Fibroblast of skin of back (primary cell): ENCODE measurements at places on chromosomes 5 and 9.

DNA sequence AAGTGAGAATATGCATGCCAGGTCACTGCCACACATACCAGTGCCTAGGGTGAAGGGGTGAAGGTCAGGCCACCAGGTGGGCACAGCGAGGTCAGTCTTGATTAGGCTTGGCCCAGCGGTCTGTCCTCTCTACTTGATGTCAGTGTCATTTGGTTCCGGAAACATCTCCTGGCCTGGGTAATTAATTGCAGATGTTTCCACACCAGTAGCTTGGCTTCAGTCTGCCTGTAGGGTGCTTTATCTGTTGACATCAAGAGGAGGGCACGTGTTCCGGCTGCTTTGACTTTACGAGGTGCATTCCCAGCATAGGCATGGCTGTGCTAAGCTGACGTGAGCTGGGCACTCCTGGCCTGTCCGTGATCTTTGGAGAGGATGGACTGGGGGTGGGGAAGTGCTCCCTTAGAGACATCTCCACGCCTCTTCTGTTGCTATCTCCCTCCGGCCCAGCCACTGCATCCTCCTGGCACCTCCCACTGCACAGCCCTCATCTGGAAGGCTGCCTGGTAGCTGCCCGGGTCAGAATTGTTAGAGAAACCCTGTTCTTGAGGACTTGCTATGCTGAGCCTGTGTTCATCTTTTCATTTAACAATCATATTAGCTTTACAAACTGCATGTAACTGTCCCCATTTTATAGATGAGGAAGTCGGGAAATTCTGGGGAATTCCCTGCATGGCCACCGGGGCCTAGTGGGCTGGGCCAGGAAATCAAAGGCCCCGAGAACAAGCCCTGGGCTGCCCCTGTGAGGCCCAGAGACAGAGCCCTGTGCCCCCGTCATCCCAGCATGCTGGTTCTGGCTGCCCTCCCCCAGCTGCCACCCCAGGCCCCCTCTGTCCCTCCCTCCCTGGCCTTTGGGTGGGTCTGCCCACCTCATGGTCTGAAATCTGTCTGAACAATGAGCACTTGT lies 29.1 kb downstream of the JADE2 start:
- peak; percentile 84 for DNase-seq

DNA sequence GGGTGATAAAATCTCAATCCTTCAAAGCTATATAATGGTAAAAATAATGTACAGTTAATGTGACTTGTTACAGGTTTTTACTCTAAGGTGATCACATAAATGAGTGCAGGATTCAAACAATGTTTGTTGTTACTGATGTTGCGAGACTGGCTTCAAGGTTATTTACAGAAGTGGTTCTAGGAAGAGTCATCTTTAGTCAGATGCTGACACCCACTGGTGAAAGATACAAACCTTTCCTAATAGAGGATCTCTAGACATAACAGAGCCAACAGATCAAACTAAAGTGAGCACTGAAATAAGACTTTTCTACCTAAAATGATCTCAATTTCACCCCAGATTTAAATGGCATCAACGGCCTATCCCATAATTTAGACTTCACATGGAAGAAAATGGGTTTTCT lies 20.2 kb downstream of the ARSB start:
- DNase-seq = peak; percentile 69

DNA sequence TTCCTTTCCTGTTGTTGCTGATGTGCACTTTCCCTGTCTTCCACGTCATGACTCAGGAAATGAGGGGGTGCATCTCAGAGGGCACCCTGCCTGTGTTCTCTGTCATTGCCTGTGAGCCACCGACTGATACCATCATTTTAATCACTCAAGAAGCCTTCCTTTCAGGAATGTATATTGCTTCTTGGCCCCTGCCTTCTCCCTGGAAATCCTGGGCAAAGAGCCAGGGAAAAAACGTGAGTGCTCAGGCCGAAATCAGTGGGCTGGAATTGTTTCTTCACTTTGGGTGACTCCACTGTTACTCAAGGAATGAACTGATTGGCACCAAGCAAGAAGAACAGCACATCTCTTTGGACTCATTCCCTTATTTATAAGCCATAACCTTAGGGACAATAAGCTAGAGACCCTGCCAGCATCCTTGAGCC lies 126.1 kb downstream of the SNX18 start:
- peak; percentile 61 for DNase-seq

GRCh38 chr5:16108418-16108817 lies 71.2 kb downstream of the MARCHF11 start:
- DNase-seq = no peak

DNA sequence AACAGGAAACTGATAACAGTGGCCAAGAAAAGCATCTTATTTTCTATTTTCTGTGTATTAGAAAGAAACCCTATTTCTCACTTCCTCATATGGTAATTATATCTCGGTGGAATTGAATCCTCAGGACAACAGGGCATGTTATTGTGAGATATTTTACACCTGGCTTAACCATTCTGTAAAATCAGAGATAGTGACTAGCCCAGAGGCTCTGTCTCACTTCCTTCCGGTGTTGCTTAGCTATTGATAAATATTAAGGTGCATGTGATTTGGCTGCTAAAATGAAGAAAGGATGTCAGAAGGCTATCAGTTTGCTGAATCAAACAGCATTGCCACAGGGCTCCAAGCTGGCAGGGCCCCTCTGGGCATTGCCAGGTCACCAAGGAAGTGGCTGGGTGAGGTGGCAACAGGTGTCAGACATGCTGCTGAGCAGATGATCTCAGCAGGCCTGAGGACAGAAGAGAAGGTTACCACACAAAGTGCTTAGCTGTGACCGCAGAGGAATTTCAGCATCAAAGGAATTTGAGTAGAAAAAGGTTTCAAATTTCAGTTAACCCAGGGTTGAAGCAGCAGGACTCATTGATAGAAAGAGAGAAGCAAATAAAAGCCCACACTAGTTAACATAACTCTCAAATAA lies 330.7 kb downstream of the PDE4D start:
- no peak for DNase-seq

GRCh38 chr5:117893211-117893610 lies 1095.1 kb downstream of the DTWD2 start:
- no peak for DNase-seq

GRCh38 chr5:41794471-41794870 lies 75.8 kb downstream of the OXCT1 start:
- peak; percentile 99 for DNase-seq

GRCh38 chr9:38090170-38090569 lies 21.1 kb upstream of the SHB start:
- no peak for DNase-seq

DNA sequence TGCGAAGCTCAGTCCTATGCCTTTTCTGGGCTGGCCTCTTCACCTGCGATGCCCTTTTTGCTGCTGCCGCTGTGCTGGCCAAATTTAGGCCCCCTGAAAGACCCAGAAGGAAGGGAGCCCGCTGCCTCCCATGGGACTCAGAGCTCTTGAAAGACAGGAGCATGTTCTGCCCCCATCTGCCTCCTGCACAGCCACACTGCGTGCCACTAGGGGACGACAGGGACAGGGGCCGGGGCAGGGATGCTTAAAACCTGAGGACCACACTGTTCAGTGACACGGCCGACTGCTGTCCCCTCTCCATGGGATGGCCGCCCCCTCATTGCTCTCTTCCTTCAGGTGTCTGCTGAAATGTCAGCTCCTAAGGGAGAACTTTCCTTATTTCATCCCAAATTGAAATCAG lies 132.4 kb downstream of the ADAMTS2 start:
- no peak for DNase-seq

- no peak for DNase-seq
Measured at GRCh38 chr9:36318212-36318802, 60.1 kb upstream of the GNE start.

GRCh38 chr9:91180240-91180929 lies 181.3 kb downstream of the AUH start:
- DNase-seq = no peak

GRCh38 chr5:11476866-11477265 lies 427.4 kb downstream of the CTNND2 start:
- no peak for DNase-seq

DNA sequence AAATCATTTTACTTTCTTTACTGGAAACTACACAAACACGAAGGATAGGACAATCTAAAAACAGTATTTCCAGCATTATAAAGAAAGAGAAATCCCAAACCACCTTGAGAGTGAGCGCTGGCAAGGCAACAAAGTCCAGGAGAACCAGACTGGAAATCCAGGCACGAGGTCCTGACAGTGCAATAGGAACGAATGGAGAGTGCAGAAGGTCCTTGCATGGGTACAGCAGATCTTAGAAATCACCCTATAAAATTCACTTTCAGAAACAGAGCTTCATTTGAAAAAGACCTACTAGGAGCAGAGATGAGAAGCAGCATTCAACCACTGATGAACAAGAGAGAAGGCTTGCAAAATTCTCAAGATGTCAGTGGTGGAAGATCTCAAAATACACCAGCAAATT lies 133.7 kb upstream of the ST8SIA4 start:
- no peak for DNase-seq

DNA sequence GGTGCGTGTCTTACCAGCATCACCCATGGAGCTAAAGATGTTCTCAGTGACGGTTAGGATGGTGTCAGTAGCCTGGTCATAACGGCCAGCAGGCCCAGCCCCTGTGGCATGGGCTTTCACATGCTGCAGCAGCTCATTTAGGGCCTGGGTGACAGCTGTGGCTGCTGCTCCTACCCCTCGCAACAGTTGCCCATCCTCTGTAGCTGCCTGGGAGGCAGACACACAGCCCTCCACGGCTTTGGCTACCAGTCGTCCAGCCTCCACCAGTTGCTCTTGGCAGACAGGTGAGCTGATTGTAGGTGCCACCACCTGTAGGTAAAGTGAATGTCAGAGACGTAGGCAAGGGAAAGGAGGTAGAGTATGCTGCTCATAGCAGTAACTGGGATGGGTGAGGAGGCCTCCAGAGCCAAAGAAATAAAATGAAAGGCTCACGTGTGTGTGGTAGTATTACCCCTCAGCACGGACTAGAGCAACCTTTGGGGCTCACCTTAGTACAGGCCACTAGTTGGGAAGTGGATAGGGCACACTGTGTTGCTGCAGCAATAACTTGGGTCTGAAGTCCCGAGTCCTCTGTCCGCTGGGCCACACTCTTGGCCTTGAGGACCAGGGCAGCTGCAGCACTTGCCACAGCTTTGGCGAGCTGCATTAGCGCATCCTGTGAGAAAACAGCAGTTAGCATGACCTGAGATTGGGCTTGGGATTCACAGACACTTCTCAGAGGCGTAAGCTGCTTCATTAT lies 14.7 kb downstream of the TLN1 start:
- DNase-seq = no peak

DNA sequence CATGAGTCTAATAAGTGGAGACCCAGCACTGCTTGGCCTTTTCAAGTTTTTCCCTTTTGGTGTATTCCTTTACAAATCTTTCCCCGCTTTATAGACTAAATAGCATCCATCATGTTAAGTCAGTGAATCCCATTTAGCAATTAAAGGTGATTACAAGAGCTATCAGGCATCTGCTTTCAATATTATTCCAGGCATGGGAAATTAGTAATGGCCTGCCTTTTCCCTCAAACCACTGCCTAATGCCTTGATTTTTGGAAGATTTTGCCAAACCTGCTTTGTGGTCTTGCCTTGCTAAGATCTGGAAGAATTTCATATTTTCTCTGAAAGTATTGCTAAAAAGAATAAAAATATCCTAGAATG lies 102.8 kb upstream of the GNA14 start:
- DNase-seq = no peak

- no peak for DNase-seq
Measured at GRCh38 chr9:75657015-75657414, 233.5 kb upstream of the PCSK5 start.

- DNase-seq = peak; percentile 59
Measured at GRCh38 chr5:180340856-180341255, 12.3 kb downstream of the GFPT2 start.

GRCh38 chr9:22483528-22484070 lies 37.0 kb downstream of the DMRTA1 start:
- no peak for DNase-seq

DNA sequence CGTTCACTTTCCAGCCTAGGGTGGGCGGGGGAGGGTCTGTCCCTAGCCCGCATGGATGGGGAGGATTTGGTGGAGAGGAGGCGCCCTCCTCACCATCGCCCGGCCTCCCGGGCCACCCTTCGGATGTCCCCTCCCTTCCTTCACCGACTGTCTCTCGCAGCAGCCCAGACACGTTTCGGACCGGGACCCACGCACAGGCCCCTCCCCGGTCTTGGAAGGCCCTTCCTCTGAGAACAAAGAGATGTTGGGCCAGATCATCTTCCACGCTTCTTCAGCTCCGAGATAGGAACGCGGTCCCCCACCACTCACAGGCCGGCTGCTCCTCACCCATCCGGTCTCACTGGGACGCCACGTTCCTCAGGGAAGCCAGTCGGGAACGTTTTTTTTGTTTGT lies 640 bp upstream of the DPM2 start:
- no peak for DNase-seq

DNA sequence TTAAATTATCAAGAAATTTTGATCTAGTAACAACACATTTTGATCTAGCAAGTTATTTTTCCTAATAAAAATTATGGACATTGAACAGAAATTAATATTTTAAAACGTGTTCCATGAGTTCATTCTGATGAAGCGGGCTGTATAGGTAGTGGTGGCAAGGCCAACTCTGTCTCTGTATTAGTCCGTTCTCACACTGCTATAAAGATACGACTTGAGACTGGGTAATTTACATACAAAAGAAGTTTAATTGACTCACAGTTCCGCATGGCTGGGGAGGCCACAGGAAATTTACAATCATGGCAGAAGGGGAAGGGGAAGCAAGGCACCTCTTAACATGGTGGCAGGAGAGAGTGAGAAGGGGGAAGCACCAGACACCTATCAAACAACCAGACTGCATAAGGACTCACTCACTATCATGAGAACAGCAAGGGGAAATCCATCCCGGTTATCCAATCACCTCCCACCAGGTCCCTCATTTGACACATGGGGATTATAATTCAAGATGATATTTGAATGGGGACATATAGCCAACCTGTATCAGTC lies 61.2 kb downstream of the TMEM232 start:
- no peak for DNase-seq

DNA sequence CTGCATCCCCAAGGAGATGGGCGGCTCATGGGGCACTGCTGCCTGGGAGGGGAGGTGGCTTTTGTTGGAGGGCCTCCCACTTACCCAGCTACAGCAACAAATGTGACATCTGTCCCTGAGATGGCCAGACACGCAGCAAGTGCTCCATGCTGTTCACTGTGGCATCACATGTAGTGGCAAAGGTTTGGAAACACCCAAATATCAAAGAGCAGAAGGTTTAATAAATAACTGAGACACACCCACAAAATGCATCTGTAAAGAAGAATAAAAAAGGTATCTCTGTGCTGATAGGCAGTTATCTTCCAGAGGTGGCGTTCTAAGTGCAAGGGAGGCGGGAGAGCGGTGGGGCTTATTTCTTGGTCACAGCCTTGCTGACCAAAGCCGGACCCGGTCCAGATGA lies 23.3 kb upstream of the CLPTM1L start:
- DNase-seq = no peak

- DNase-seq = peak; percentile 83
Measured at GRCh38 chr5:134555890-134556311, 30.4 kb downstream of the JADE2 start.
